NCI-H524 treated with DMSO at 0.1 percent for 48 hours (cell line): ENCODE measurements at places on chromosomes 5 and 9.
A peak's percentile ranks its signal among the peaks of the same experiment; 100 is the strongest.

DNA sequence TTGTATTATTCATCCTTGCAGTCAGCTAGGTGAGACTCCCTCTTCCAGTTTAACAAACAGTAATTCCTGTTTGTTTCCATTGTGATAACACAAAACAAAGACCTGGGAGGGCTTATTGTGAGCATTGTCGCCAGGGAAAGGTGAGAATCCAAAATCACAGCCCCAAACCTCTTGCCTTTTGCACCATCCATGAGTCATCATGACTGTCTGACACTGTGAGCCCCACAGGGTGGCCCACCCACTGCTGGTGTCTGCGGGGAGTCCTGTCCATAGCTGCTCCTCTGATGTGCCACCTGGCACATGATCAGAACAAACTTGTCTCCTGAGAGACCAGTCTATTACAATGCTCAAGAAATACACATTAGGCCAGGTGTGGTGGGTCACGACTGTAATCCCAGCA is 33.7 kb upstream of the S1PR3 start:
- DNase-seq, result no peak

DNA sequence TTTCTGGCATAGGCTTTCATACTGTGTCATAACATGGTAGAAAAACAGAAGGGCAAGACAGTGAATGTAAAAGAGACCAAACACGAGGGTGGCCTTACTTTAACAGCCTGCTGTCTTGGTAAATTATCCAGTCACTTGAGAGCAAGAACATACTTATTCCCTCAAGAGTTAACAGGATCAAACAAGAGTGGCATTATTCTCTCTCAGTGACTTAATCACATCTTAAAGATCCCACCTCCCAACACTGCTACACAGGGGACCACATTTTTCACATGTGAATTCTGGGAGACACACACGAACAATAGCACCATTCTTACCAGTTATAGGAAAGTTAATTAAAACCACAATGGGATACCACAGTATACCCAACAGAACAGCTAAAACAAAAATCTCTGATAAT is 898.0 kb upstream of the C9orf72 start:
- peak; percentile 57 for DNase-seq

GRCh38 chr9:134707731-134708671 is 66.4 kb downstream of the COL5A1 start:
- no peak for DNase-seq

DNA sequence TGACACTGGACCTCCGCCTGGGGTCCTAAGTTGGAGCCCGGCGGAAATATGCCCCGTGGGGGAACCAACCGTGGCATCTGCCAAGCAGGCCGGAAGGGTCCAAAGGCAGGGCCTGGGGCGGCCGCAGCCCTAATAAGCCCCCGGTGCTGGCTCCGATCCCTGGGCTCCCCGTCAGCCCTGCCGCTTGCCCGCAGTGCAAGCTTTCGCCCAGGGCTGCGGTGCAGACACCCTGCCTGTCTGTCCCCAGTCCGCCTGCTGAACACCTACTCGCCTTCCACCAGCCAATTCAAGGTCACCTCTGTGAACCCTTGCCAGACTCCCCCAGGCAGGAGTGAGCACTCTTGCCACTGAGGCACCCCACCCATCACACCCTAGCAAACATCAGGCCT is 502 bp upstream of the PTGR1 start:
- no peak for DNase-seq

DNA sequence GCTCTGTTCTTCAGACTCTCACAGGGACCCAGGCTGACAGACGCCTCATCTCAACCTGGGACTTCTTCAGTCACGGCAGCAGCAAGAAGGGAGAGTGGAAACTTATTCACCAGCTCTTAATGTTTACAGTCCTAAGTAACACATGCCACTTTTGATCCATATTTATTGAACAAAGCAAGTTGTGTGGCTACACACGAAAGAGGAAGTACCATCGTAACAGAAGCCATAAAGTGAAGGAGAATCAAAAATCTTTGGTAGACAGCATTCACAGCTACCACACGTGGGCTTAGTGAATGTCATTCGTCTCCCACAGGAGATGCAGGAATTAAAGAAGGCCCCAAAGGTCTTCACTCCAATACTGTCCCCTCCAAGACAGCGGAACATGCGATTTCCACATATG is 582.6 kb downstream of the CETN3 start:
- DNase-seq, result no peak

GRCh38 chr9:100933656-100934055 is 94.9 kb upstream of the PLPPR1 start:
- no peak for DNase-seq

DNA sequence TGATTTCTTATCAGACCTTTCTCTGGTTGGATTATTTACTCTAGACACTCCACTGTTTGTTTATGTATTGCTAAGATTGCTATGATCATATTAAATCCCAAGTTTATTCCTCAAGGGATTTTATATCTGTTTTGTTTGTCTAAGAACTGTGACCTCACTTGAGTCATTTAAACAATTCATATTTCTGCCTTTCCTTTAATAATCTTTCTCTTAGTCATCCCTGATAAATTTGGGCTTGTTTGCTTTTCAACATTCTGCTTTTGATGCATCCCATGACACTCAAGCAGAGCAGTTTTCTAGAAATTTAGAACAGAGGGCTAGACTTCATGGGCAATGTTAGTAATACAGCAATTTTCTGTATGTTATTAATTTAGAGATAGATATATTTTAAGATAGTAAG is 231.6 kb upstream of the TNC start:
- DNase-seq, result no peak

DNA sequence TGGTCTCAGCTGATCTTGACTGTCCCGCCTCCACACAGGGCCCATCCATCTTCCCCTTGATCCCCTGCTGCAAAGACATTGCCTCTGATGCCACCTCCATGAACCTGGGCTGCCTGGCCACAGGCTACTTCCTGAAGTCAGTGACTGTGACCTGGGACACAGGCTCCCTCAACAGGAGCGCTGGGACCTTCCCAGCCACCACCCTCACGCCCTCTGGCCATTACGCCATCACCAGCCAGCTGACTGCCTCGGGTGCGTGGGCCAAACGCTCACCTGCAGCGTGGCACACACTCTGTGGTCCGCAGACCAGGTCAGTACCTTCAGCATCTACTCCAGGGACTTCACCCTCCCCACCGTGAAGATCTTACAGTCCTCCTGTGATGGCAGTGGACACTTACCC is 71.9 kb downstream of the INSL6 start:
- DNase-seq, result no peak

DNA sequence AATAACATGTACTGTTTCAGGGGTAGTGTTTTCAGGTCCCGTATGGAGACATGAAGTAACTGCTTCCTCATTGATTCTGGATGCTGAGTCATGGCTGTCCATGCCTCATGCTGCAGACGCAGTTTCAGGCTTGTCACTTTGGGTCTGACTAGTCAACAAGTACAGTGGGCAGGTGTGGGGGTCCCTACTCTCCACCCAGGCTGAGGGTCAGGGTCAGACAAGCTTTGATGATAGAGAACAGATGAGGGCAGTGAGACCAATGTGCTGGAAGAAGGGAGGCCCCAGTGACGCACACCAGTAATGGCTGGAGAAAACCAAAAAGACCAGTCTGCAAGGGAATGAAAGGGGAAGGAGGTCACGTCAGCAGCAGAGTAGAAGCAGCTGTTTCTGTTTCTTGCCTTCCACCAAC is 80.0 kb upstream of the NFIL3 start:
- no peak for DNase-seq

- DNase-seq, result no peak
Measured at GRCh38 chr5:135069895-135070657, 36.0 kb upstream of the PITX1 start.

GRCh38 chr9:10721301-10721700 is 108.5 kb upstream of the PTPRD start:
- peak; percentile 9 for DNase-seq

GRCh38 chr5:59130431-59130830 is 547.6 kb downstream of the RAB3C start:
- no peak for DNase-seq

- DNase-seq, result no peak
Measured at GRCh38 chr9:107975426-107976010, 485.9 kb upstream of the KLF4 start.

DNA sequence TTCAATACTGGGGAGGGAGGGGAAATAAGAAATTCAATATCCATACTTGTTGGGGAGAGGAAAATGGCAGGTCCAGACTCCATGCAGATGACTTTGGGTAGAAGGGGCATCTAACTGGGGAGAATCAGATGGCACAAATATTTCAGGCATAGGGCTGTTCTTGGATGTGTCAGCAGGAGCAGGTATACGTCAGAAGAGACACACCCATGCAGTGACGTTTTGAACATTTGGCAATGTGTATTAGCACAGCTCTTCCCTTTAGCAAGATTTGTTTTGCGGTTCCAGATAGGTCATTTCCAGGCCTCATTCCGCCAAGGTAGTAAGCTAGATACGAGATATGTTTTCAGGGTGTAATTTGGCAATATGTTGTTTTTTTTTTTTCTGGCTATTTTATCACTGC is 187.2 kb upstream of the CDH10 start:
- DNase-seq, result no peak

DNA sequence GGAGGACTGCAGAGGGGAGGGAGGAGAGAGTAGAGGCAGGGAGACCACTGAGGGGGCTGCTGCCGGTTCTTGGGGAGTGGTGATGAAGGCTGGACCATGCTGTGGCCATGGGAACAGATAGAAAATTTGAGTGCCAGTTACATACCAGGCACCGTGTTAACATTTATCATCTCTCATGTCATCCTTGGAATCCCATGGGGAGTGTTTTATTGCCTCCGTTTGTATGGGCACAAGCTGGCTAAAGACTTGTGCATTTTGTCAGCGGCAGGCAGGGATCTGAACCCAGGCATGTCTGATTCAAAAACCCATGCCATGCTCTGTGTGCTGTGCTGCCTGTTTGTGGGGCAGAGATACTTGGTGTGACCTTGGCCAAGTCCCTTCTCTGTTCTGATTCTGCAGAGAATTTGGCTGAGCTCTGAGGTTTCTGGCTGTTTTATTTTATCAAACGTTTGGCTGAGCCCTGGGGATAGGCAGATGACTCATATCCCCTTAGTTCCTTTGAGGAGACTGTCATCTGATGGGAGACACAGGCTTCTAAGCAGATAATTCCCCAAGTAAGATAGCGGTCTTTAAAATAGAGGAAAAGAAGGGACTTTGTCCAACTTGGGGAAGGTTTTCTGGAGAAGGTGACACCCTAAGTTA is 22.2 kb downstream of the COL27A1 start:
- no peak for DNase-seq

DNA sequence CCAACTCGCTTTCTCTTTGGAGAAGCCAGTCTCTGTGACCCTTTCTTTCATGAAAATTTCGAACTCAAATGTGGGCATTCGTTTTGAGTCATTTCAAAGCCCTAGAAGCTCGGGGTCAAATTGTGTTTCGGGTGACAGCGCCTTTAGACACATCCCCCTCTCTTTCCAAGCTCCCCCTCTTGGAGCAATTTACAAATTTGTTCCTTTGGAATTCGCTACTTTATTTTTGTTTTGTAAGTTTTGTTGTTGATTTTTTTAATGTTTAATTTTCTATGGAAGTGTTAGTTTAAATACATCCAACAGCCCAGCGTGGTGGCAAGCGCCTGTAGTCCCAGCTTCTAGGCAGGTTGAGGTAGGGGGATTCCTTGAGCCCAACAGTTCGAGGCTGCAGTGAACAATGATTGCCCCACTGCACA is 4.6 kb upstream of the BARX1 start:
- DNase-seq, result no peak
